ENCODE measurements at places on chromosomes 7 and 10.

- no peak for DNase-seq
Measured at GRCh38 chr7:100584683-100585510, 1.0 kb downstream of the LRCH4 start.

- DNase-seq, result peak; percentile 87
Measured at GRCh38 chr10:11242443-11243387, 225.0 kb downstream of the CELF2 start.

DNA sequence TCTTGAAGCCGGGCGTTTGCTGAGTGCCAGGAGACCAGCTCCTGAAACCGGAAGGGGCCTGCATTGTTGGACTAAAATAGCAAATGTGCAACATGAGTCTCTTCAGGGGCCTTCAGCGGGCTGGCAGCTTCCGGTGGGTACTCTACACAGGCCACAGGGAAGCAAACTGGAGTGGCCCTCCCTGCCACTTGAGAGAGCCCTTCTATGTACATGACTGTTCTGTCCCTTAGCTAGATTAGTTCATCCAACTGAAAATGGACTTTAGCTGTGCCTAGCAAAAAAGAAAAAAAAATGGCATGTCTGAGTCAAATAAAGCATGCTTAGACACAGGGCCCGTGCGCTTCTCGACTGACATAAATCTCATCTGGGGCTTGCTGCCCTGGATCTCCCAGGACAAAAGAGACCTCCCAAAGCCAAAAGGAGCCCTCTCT is 115.3 kb upstream of the TCF7L2 start:
- DNase-seq, result no peak

- no peak for DNase-seq
Measured at GRCh38 chr7:25454020-25454419, 225.7 kb upstream of the NPVF start.

- DNase-seq, result no peak
Measured at GRCh38 chr10:91289305-91289704, 68.8 kb downstream of the PCGF5 start.

DNA sequence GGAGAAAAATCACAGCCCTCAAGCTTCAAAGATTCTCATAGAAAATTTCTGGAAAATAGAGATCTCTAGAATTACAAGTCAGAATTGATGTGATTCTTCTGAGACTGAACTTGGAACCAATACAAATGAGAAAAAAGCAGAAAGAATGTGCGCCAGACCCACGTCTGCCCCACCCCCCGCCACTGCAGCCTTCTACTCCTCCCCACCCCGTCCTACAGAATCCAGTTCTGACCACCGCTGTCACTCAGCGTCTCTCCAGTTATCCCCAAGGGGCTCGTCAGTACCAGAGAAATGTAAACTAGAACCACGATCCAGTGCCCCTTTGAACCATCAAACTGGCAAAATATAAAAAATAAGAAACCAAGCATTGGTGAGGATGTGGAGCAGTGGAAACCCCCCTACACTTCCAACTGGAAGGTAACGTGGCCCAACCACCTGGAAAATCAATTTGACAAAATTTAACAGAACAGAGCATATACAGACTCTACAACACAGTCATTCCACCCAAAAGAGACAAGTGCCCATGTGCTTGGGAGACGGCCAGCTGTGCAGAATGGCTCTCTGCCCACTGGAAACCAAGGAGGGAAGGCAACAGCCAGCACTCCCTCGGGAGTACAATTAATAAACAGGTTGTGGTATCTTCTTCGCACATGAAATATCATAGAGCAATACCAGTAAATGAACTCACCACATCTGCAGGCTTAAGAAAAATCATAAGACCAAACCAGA is 397.9 kb downstream of the TNS3 start:
- DNase-seq, result peak; percentile 49

DNA sequence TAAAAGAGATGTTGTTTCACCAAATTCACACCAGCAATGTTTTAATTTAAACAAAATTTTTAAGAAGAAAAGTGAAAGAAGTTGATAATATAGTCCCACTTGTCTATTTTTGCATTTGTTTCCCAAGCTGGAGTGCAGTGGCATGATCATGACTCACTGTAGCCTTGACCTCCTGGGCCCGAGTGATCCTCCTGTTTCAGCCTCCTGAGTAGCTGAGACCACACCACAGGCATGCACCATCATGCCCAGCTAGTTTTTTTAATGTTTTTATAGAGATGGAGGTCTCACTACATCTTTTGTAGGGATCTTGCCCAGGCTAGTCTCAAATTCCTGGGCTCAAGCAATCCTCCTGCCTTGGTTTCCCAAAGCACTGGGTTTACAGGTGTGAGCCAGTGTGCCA is 14.1 kb upstream of the NDUFA5 start:
- no peak for DNase-seq

DNA sequence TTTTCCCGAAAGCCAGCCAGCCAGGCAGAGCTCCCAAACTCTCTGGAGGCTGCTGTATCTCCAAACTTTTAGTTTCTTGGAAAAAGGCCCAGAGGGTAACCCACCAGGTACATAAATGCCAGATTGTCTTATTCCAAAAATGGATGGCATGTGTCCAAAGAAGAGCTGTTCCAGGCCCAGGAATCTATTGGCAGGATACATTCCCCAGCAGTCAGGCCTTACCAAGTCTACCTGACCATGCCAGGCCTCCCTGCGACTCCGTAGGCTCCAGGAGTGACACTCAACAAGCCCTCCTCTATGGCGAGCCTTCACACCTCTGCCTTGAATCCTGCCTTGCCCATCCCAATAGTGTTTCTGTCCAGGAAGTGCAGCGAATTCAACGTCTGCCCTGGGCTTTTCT is 95.6 kb downstream of the GRB10 start:
- no peak for DNase-seq

DNA sequence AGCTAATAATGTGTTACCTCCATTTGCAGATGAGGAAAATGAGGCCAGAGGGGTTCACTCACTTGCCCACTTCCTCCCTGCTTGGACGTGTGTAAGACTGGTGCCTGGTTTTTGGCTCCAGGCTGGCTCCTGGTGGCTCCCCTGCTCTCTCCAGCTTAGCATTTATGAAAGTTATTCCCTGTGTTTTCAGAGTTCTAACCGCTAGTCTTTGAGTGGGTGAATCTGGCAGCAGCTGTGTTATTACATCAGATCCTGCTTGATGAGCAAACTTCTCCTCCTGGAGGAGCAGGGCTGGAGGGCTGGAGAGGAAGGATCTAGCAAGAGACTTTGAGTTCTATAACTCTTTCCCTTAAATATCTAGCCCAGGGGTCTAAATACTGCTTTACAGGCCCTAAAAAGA is 80.9 kb upstream of the AGBL3 start:
- peak; percentile 33 for DNase-seq

Measured in left ventricle myocardium superior (tissue), 1 donor.